Pulmonary artery endothelial cell (primary cell): ENCODE measurements at places on chromosomes 7 and 10. TPM values are rescaled to one million over a fixed set of nuclear protein-coding genes. Genes with fewer than 3 reads are reported as not detected.

GRCh38 chr7:118245267-118246040 lies 20.9 kb downstream of the ANKRD7 start:
- DNase-seq = no peak

DNA sequence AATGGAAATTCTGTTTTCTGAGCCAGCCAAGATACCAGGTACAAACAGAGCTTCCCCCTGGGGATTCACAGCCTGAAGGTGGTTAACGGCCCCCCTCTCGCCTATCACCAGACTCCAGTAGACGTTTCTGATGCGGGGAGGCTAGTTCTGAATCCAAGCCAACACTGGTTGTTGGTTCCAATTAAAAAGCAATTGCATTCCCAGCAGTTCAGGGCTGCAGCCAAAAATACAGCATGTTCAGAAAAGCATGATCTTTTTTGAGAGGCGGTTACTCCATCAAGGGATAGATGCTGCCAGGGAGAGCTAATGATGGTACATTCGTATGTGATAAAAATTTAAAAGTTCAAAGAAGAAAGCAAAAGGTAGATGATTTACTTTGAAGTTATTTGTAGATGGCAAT lies 481.0 kb downstream of the GALNT17 start:
- DNase-seq = no peak

GRCh38 chr10:60123668-60124067 lies 217.3 kb upstream of the CCDC6 start:
- no peak for DNase-seq

GRCh38 chr7:2614631-2615330 lies 17.0 kb upstream of the TTYH3 start:
- no peak for DNase-seq

DNA sequence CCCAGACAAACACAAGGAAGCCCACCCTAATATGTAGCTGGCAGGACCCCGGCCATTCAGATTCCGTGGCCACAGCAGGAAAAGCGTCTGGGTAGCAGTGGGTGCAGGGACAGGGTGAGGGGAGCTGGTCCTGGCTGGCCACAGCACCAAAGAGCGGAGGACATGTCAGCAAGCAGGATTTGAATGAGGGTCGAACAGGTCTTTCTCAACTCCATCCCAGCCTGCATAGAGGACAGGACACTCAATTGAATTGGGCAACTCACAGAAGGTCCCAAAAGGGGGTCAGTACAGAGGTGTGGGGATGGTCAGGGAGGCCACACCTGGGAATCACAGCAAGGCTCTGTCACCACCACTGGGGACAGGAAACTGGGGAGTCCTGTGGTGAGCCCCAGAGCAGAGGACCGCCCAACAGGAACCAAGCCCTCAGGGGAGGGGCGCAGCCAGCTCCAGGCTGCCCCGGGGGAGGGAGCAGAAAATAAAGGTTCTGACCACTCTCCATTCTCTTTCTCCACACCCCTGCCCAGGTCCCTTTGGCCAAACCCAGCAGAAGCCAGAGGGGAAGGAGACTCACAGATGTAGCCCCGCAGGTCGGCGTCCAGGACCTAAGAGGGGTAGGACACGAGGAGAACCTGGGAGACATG lies 108.7 kb upstream of the PPP2R2D start:
- no peak for DNase-seq

GRCh38 chr10:97412891-97413304 lies 11.8 kb upstream of the RRP12 start:
- no peak for DNase-seq

The INMT gene
- not detected in 2 replicates for total RNA-seq

- DNase-seq = no peak
Measured at GRCh38 chr10:101601541-101601940, 13.4 kb downstream of the DPCD start.

GRCh38 chr7:102890292-102890970 lies 22.4 kb upstream of the LRRC17 start:
- no peak for DNase-seq

The ATRNL1 gene
- 0.07 and 0.53 TPM in 2 replicates for total RNA-seq

The GUSB gene
- 25.1 and 31.9 TPM in 2 replicates for total RNA-seq

- no peak for DNase-seq
Measured at GRCh38 chr10:111716032-111716431, 467.5 kb downstream of the GPAM start.

DNA sequence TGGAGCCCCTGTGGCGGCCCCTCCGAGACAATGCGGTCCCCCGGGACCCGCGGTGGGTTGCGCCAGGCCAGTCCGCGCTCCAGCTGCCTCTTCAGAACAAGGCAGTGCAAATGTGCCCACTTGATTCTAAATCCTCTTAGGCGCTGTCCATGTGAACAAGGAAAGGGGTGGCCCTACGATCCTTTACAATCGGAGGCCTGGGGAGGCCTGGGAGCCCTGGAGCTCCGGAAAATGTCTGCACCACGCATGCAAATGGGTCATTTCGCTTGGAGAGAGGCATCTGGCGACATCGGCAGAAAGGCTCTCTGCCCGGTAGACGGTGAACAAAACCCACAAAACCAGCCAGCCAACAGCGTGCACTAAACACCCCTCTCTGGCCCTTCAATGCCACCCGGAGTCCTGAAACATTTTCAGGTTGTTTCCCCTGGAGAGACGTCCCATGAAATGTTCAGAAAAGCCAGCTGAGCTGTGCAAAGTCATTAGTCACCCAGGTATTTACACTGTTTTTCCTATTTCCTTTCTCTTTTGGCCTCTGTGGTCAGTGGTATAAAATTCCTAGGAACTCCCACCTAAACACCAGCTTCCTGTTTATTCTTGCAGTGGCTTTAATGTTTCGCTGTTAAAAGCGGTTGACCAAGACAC lies 102.8 kb upstream of the ZNF438 start:
- peak; percentile 40 for DNase-seq

GRCh38 chr10:96138102-96138501 lies 8.0 kb downstream of the ZNF518A start:
- no peak for DNase-seq

DNA sequence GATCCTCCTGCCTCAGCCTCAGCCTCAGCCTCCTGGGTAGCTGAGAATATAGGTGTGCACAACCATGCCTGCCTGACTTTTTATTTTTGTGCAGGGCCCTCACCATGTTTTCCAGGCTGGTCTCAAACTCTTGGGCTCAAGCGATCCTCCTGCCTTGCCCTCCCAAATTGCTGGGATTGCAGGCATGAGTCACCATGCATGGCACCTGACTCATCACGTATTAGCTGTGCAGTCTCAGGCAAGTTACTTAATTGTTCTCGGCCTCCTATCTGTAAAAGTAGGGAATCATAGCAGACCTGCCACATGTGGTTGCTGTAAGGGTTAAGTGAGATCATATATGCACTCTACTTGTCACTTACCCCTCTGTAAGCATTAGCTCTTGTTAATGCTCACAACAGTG lies 117.2 kb downstream of the ANLN start:
- DNase-seq = no peak

GRCh38 chr7:102009628-102010027 lies 192.2 kb downstream of the CUX1 start:
- DNase-seq = no peak

The ENKUR gene
- 0.07 and 0.13 TPM in 2 replicates for total RNA-seq

- no peak for DNase-seq
Measured at GRCh38 chr7:15816835-15817426, 130.4 kb upstream of the MEOX2 start.

DNA sequence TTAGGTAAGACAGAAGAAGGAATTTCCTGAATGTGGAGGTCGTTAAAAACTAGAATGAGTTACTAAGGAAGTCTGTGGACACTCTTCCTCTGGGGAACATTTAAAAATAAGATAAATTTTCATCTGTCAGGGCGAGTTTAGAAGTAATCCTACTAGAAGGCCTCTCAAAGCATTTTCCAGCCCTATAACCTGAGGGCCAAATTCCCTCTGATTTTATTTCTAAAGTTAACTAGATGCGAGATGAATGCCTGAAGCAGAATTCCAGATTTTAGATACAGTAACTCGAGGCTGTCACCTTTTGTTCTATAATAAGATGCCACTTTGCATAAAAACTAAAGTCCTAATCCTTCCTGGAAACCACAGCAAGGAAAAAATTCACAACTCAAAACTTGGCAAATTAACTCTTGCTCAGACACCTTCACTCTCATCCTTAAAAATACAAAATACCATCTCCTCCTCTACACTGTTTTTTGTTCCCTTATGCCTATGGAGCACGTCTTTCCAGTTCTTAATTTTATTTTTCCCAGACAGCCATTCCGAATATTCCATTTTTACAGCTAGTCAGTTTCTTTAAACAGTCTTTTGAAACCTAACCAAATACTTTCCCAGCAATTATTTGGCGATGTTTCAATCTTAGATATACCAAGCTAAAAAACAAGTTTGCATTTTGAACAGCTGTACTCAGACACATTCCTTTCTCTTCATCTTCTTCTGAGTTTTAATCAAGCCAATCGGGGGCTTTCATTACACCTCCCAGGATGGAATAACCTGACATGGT lies 420.7 kb upstream of the NFE2L3 start:
- DNase-seq = no peak

The SLC16A12 gene
- 0.66 and 1.3 TPM in 2 replicates for total RNA-seq

- no peak for DNase-seq
Measured at GRCh38 chr10:121128164-121128563, 277.0 kb downstream of the WDR11 start.

DNA sequence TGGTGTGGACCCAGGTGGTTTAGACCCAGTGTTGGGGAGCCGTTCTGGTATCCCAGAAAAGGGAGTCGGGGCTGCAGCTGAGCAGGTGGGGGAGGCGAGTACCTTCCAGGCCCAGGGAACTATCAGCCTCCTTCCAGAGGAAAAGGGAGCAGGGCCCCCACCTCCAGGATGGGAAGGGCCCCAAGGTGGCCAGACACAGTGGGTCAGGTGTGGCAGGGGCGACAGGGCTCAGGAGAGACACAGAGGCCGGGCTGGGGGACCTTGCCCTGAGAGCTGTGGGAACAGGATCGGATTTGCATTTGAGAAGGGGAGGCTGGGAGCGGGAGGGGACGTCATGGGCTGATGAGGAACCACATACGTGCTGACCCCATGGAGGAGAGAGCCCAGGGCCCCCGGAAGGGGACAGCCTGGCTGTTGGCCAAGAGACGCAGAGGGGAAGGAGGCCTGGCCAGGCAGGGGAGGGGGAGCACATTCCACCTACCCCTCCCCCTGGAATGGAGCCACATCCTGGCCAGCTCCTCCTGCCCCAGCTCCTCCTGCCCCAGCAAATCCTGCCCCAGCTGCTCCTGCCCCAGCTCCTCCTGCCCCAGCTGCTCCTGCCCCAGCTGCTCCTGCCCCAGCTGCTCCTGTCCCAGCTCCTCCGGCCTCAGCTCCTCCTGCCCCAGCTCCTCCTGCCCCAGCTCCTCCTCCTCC lies 9.7 kb upstream of the TTYH3 start:
- no peak for DNase-seq

The FEZF1 gene
- not detected in 2 replicates for total RNA-seq

DNA sequence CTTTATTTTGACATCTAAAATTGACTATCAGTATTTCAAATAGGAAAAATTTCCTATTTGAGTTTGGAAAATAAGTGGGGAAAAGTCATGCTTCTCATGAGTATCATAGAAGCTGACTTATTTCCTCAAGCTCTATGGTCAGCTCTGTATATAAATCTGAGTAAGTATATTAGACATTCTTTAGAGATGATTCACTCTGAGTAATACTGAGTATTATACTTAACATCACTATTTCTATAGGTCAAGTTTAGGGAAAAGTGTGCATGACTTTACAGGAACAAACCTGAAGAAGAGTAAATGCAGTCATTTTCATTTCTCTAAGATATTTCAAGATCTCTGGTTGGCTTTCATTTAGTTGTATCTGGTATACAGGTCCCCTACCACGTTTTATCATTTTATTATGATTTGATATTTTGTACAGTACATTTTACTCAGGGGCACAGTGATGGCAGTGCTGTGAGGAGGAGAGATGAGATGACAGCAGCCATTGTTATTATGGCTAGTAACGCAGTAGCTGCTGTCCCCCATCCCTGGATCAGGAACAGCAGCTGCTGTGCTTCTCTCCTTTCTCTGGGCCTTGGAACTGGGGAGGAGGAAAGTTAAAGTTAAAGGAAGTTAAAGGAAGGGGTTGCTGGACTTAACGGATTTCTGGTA lies 15.2 kb downstream of the SND1 start:
- DNase-seq = no peak

DNA sequence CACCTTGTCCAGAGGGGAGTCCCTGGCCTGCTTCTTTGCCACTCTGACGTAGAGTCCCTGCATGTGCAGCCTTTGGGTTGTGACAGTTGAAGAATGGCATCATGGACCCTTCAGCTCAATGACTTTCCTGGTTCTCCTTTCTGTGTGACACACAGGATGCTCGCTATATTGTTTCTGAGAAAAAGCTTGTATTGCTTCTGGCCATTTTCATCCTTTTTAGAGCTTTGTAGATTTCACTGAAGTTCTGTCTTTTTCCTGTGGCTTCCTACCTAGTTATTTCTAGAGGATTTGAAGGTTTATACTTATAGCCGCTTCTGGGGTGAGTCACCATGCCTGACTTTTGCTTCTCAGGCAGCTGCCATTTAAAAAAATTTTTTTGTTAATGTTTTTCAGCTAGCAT lies 27.0 kb downstream of the SND1 start:
- no peak for DNase-seq

DNA sequence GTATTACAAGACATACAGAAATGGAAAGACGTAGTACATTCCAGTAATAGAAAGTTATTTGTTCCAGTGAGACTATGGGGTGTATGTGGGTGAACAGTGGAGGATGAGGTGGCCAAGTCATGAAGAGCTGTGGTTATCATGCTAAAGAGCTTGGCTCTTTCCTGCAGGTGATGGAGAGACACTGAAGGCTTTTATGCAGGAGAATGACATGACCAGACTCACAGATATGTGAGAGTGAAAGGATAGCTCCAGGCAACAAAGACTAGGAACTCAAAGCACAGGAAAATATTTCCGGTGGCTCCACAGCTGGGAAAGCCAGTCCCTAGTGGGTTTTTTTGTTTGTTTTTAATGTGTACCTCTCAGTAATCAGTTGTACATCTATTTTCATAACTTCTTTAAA lies 133.5 kb downstream of the TSPAN12 start:
- DNase-seq = no peak

DNA sequence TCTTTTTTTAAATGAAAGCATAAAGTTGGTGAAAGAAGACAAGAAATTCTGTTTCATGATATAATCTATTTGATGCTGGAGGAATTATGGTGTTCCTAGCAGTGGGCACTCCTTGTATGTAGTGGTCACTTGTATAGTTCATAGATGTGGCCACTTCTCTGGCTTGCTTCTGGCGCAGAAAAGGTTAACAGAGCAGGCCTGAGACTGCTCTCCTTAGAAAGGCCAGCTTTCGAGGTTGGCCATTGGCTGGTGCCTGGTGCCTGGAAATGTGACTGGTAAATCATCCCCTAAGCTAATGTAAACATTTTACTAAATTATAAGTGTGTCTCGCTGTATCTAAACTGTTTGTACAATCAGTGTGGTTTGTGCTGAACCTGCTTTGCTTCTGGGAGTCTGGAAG lies 276.1 kb downstream of the PHTF2 start:
- no peak for DNase-seq
